ENCODE measurements at places on chromosomes 5 and 9.
A peak's percentile ranks its signal among the peaks of the same experiment; 100 is the strongest.

GRCh38 chr5:140966293-140967225 lies at the start of gene PCDHAC2:
PCDHAC2 (plus strand) TSS chr5:140966476; CDS start chr5:140966767, 291 bp downstream.
- DNase-seq: no peak

DNA sequence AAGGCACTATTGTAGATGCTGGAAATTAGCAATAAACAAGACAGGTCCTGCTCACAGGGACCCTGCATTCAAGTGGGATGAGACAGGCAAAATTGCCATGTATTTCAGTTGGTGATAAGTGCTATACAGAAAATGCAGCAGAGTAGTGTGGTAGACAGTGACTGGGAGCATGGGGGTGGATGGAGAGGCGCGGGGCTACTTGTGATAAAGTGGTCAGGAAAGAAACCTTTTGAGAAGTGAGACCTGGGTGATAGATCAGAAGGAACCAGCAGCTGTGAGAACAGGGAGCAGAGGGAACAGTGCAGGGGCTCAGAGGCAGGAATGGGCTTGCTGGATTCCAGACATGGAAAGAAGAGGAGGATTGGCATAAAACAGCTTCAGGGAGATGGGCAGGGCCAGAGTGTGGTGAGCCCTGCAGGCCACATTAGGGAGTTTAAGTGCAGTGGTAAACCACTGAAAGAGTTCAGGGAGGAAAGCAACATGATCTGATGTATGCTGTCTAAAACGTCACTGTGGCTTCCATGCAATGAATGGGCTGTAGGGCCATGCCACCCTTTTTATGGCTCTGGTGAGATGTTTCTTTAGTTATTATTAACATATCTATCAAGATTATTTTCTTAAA lies 7.3 kb downstream of the CRHBP start:
- no peak for DNase-seq

DNA sequence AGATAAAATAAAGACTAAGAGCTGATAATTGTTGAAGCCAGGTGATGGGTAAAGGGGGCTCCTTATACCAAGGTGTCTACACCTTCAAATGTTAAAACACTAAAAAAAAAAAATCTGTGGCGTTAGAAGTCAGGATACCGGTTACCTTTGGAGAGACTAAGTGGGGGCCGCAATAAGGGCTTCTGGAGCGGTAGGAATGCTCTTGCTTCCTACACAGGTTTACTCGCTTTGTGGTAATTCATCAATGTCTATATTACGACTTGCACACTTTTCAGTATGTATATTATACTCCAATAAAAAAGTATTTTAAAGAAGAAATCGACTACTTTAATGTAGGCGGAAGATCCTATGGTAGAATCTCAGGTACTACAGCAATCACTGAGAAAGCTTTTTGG lies 12.5 kb downstream of the MRPS27 start:
- no peak for DNase-seq

- peak; percentile 62 for DNase-seq
These were observed 2.8 kb downstream of the ST8SIA4 start for GRCh38 chr5:100900142-100900795.

DNA sequence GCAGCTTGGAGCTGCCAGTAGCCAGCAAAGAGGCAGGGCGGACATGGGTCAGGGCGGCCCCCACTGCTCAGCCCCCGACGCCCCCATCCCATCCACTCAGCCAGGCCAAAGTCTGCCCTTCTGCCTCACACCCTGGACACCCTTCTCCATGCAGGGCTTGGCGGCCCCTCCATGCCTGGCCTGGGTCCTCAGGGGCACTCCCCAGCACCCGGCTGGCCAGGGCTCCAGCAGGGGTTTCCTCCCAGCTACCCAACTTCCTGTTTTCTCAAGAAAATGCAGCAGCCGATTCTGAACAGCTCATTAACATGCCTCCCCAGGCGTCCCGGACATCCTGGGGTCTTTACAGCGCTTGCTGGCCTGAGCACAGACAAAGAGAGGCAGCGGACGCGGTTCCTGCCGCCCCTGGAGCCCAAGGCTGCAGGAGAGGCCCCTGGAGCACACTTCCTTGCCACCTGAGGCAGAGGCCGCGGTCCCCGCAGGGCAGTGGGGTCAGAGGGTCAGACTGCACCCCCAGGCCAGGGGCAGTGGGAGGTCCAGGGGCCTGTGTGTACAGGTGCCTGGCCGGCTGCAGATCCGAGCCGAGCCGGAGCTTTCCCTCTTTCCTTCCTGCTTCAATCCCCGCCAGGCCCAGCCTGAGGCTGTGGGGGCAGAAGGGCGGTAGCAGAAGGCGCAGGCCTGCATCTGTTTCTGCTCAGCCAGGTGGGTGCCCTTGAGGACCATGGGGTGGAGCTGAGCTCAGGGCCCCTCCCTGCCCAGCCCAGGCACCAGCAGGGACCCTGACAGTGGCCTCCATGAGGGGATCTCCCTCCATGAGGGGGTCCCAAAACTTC lies 18.7 kb upstream of the NRARP start:
- DNase-seq: peak; percentile 63

DNA sequence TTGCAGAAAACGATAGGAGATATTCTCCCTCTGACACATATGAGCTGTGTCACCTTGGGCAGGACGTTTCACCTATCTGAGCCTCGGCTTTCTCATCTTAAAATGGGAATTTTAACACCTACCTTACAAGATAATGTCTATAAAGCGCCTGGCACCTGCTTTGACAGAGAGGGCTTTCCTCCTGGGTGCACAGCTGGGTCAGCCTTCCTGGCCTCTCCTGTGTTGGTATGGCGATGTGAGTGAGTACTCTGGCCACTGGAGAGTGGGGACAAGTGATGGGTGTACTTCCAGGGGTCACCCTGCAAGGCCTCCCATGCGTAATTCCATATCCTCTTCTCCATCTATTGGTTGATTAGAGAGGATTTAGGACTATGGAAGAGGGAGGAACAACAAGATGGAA lies 113.1 kb upstream of the SMIM23 start:
- DNase-seq: no peak

DNA sequence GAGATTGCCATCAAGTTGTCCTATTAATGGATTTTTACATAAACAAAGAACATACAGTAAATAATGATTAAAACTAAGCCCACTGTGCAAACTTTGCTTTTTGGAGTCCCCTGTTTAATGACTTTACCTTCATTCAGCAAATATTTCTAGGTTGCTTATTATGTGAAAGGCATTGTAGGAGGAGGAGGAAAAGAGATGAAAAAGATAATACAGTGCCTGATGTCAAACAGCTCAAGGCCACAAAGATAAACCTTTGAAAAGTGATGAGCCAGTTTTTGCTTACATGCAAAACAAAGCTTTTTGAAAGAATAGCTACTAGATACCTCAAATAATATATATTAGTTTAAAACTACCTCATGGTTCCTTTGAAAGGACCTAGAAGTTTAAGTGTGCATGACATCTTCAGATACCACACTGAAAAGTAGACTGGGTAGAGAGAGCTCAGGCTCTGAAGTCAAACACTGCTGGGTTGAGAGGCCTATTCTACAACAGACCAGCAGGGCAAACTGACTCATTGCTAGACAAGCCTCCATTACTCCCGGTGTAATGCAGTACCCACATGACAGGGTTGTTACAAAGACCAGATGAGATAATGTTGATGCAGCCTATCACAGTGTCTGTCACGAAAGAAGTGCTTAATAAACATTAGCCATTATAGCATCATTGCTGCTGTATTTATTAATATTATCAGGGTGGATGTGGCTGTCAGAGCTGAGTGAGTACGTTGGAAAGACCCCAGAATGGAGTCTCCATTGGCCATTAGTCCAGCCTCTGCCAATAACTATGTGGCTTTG lies 11.8 kb downstream of the DEPDC1B start:
- no peak for DNase-seq

GRCh38 chr9:135216236-135216635 lies 128.8 kb downstream of the OLFM1 start:
- DNase-seq: no peak

DNA sequence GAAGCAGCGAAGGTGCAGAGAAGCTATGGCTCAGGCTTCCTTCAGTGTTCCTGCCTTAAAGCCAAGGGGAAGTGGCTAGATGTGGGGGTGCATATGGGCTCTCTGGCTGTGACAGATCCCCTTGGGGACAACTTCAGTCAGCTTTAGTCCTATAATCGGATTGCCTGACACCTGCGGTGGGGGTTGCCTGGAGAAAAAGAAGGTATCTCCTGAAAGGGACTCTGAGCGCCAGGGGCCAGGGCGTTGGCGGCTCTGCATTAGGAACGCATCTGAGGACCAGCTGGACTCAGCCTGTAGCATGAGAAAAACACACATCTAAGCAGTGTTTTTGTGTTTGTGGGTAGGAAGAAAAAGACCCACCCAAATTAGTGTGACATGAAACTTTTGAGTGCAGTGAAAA lies 84.3 kb upstream of the OTULINL start:
- no peak for DNase-seq

- no peak for DNase-seq
These were observed 1.1 kb downstream of the GPBP1 start for GRCh38 chr5:57174890-57175510.

Data from tibial artery (tissue), 4 donors.